ENCODE measurements at places on chromosomes 2 and 18.
A peak's percentile ranks its signal among the peaks of the same experiment; 100 is the strongest.

- DNase-seq: no peak
Observed at GRCh38 chr2:18910843-18911242, 321.5 kb upstream of the NT5C1B start.

- DNase-seq: no peak
Observed at GRCh38 chr2:215423234-215423633, 12.6 kb downstream of the FN1 start.

DNA sequence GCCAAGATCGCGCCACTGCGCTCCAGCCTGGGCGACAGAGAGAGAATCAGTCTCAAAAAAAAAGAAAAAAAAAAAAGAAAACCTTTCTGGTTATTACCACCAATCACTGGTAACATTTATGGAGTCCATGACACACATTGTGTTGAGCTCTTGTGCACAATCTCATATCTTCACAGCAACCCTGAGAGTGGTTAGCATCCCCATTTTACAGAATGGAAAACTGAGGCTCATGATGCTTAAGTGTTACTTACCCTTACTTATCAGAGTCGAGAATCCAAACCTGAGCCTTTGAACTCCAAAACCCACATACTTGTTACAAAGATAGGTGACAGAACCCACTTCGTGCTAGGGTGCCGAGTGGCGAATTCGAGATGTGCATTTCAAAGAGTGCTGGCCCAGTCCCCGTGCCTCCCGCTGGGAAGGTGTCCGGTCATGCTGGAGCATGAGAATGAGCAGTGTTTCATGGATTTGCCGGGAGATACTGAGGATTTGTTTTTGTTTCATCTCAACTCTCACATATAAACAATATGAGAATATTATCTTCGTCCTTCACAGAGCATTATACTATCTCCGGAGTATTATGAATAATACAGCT, 50.9 kb downstream of the CYP27C1 start:
- no peak for DNase-seq

DNA sequence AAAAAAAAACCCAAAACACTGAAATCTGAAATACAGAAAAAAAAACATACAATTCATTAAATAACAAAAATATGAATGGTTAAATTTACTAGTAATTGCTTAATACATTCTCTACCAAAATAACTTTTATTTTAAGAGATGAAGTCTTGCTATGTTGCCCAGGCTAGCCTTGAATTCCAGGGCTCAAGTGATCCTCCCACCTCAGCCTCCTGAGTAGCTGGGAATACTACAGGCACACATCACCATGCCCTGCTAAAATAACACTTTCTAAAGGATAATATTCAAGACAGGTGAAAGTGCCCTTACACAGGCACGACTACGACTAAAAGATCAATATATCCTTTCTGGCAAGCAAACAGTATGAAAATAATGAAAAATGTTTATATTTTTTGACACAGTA, 9.5 kb downstream of the USP34 start:
- no peak for DNase-seq

GRCh38 chr2:197161774-197162173, 148.8 kb downstream of the ANKRD44 start:
- DNase-seq: no peak

- no peak for DNase-seq
Observed at GRCh38 chr2:24919506-24920097, 435 bp downstream of the ADCY3 start.

- no peak for DNase-seq
Observed at GRCh38 chr2:142629193-142629592, 248.3 kb upstream of the KYNU start.

DNA sequence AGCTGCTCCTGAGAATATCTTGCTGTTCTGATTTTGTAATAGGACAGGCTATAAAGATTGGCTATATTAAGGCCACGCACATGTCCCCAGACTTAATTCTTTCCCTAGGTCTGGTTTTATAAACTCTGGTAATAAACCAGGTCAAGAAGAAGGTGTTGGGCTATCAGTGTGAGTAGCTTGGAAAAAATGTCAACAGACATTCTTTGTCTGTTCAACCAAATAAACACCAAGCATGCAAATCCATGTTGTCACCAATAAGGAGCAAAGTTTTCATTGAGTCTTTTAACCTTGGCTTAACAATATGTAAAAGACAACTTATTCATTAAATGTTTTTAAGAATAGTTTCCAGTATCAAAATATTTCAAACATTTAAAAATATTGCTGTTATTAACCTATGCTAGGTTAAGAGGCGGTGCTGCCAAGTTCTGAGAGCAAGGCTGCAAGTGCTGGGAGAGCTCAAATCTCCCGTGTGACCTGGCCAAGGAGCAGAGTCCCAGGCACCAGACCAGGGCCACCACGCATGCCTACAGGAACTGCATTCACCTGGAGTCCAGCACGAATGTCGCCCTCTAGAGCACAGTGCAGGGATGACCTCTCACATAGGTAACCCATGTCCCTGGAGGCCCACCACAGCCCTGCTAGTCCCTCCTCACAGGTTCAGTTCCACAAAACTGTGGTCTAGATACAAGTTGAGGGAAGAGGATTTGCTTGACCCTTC, 120.5 kb upstream of the POU3F3 start:
- no peak for DNase-seq

GRCh38 chr2:240292619-240293525, 142.6 kb upstream of the GPC1 start:
- DNase-seq: no peak

DNA sequence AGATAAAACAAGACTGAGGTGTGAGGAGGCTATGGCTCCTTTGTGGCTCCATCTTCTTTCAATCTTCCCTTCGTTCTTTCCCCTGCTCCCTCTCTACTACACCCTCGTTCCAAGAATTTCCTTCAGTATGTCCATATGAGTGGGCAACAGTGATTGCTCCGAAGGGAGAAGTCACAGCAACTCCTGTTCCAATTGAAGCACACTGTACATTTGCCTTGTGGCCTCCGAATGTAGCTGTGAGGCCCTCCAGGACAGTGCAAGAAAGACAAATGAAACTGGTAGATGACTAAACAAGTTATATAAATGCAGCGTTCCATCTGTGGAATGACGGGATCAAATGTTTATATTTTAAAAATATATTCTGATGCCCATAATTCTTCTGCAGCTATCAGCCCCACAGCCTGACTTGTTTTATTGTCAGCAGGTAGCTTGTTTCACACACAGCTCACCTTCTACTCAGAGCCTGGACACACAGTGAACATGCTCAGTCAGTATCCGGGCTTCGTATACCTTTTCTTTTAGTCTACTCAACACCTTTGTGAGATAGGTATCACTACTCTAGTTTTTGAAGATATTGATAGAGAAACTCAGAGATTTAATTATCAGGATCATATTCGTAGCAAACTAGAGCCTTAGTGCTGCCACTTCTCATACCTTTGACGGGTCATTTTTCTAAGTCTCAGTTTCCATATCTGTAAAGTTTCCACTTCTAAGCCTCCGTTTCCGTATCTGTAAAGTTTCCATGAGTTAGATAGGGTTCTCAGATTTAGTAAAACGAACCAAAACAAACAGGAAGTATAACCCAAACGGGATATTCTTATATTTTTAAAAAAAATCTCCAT, 216.7 kb upstream of the STON1 start:
- no peak for DNase-seq

- peak; percentile 9 for DNase-seq
Observed at GRCh38 chr2:186780701-186781316, 68.2 kb downstream of the ZSWIM2 start.

GRCh38 chr2:46800218-46800617, 115.4 kb downstream of the MCFD2 start:
- no peak for DNase-seq

DNA sequence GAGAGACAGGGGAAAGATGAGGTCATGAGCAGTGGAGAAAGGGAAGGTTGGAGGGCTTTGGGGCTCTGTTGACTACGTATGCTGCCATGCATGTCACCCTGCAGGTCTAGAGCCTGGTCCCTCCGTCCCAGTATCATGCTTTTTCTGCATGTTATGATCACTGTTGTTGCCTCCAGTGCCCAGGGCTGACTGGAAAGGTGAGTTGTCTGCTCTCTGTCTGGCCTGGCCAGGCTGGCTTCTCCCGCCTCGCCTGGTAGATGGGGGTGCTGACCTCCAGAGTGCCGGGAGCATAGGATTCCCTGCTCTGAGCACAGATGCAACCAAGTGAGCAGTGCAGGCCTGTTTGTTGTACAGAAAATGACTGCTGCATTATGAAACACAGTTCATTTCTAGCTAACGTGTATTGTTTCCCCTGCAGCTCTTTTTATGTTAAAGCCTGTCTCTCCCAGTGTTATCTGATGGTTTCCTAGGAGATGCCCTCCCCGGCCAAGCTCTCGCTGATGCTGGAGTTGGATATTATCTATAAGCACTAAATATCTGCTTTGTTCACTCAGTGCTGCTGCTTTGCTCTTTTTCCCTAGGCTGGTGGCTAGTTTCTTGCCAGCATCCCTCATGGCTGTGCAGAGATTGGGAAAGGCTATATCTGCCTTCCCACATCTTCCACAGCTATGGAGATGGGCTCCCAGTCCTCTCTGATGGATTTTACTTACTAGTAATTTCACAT, 158.2 kb downstream of the TDRD15 start:
- peak; percentile 53 for DNase-seq

DNA sequence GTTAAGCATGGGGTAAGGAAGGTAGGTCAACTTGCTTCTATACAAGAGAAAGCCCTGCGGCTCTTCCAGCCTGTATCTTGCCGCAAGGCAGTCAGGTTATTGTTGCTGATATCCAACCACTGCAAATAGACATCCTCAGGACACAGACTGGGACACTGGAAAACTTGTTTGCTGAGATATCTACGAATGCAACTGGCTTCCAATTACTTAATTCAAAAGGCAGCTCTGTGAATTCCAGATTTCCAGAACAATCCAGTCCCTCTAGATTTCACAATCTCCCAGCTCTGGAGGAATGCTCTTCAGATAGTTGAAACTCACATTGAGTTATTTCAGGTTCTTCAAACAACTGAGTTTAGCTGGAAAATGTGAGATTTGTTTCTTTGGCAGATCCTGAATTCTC, 34.6 kb upstream of the SP9 start:
- DNase-seq: no peak

DNA sequence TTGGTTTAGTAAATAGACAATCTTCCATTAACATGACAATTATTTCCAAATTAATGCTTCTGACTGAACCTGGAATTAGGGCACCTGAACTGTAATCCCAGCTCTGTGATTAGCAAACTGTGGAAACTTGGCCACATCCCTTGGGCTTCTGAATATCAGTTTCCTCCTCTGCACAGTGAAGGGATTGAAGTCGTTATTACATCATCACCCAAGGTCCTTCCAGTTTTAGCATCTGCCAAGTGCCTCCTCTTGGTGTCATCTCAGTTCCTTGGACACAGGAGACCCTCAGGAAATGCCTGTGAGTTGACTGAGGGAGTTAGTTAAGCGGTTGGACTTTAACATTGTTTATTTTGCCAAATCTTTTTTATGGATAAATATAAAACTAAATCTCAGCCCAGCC, 64.8 kb downstream of the MOGAT1 start:
- no peak for DNase-seq

DNA sequence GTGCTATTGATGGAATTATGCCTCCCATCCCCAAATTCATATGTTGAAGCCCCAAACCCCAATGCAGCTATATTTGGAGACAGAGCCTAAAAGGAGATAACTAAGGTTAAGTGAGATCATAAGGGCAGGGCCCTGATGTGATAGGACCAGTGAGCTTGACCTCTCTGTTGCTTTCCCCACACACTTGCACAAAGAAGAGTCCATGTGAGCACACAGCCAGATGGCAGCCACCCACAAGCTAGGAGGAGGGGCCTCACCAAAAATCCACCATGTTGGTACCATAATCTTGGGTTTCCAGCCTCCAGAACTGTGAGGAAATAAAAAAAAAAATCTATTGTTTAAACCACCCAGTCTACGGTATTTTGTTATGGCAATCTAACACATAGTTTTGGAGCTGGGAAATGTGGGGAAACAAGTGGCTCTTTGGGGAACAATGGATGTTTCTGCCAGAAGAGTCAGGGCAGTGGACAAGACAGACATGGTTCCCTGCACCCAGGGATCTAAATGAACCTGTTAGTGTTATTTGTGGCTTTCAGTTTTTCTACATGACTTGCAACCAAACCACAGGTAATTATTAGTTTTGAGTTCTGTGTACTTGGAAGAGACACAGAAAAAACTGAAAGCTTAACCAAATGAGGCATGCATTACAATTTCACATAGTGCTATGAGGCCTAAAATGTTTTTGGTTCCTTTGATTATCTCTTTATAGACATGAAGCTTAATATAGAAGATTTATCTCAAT, 259.1 kb downstream of the LTBP1 start:
- DNase-seq: no peak

GRCh38 chr2:99545066-99545465, 55.2 kb upstream of the REV1 start:
- no peak for DNase-seq

GRCh38 chr2:11955314-11955713, 208.9 kb downstream of the LPIN1 start:
- DNase-seq: no peak

GRCh38 chr18:63161761-63162195, 157.8 kb downstream of the BCL2 start:
- DNase-seq: peak; percentile 92
